ENCODE measurements at places on chromosomes 2 and 18.
A peak's percentile ranks its signal among the peaks of the same experiment; 100 is the strongest.

- DNase-seq, result no peak
Measured at GRCh38 chr2:46488389-46488788, 9.0 kb downstream of the TMEM247 start.

DNA sequence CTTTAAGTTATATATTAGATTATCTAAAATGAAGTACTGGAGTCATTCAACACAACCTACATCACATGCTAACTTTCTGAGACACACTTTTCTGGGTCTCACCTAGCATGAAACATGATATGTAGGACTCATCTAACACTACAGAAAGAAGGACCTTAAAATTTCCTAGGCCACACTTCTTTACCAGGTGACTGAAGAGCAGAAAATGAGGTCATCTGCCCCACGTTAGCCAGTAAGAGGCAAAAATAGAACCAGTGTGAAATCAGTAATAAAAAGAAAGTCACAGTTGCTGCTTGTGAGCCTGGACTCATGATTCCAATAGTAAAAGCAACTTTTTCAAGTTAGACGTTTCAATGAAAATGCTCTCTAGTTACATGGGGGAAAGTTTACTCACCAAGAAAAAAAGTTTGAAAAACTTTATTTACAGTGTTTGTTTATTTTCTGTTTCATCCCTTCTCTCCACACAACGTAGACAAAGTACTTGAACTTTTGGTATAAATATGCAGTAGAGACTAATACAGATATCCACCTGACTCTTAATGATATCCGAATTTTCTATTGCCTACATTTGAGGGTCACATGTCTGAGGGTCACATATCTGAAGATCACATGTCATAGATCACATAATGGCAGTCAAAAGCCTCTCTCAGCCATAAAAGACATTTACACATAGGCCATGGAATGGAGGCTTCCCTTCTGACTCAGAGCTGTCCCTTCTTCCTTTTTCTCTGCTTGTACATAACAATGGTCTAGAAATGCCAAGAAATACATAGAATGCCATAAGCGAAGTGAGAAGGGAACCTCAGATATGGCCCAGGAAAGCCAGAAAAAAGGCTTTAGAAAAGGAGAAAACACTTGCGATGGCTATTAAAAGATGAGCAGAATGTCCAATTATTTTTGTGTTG lies 362.9 kb downstream of the ZEB2 start:
- DNase-seq, result no peak

DNA sequence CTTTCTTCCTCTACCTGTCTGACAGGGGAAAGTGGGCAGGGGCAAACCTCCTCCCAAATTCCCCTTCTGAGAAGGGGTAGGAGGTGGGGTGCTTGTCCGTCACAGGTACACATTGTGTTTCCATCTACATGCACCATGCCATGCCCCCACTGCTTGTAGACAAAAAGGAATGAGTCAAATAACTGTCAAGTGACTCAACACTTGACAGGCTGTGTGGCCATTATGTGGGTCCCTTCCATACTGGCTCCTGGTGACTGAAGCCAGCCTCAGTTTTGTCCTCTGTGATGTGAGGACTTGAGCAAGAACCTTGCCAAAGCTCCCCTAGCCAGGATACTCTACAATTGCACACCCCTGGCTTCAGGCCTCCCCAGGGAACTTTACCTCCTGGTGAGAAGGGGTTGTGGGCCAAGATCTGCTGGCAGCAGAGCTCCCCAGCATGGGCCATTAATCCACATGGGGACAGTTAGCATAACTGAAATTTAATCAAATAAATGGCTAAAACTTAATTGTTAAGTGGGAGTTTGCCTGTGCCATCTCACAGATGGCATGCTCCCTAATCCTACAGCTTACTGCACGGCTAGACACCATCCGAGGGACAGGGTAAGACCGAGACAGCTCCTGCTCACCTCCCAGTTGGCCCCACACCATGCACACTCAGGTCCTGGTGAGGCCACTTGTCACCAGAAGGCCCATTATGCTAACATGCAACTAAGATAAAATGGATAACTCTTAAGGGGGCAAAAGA lies 140.2 kb downstream of the BCL11A start:
- no peak for DNase-seq

DNA sequence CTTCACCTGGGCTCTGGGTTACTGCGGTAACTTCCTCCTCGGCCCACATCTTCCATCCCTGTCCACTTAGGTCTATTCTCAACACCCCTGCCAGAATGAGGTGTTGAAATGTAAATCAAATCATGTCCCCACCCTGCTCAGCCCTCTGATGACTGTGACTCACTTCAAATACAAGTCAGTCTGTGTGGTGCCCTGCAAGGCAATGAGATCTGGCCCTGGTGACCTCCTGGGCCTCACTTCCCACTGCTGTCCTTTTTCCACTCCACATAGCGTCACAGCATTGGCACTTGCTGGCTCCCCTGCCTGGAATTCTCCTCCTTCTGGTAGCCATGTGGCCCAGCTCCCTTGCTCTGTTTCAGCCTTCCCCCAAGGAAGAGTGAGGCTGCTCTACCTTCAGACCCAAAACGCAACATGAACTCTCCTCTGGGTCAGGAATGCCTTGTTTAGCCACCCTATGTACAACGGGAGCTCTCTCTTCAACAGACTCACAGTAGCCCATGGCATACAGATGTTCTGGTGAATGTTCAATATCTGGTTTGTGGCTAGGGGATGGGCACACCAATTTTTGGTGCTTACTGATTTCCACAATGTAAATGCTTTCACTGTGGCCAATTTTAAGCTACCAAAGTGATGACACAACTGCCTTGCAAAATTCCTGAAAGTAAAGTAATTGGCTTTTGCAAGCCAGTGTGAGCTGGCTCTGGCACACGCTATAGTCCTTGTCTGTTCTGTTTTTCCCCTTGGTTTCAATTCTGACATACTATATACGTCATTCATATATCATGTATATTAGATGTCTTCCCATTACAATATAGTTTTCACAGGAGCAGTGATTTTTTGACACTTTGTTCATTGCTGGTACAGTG lies 550.3 kb upstream of the HS6ST1 start:
- no peak for DNase-seq

- DNase-seq, result peak; percentile 29
Measured at GRCh38 chr18:47953471-47953931, 23.0 kb upstream of the SMAD2 start.

- DNase-seq, result no peak
Measured at GRCh38 chr2:201807452-201807999, 1.2 kb downstream of the CDK15 start.

DNA sequence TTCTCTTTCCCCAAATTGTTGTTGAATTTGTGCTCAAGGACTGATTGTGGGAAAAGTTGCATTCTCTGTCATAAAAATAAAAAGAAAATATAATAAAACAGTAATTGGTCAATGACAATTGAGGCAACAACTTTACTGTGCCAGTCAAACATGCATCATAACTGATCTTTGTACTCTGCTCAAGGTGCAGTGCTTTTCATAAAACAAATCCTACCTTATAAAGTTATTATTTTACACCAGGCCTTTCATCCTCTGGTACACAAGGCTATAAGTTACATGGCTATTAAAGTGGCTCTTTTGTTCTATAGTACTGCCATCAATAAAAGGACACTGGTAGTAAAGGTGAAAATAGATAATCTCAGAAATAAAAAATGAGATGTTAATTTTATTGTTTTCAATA lies 761.9 kb downstream of the SATB2 start:
- DNase-seq, result no peak

GRCh38 chr2:11305338-11305737 lies 39.1 kb downstream of the ROCK2 start:
- no peak for DNase-seq

GRCh38 chr2:176768185-176768584 lies 444.4 kb upstream of the HNRNPA3 start:
- no peak for DNase-seq

GRCh38 chr2:201986463-201986735 lies 47.3 kb upstream of the FZD7 start:
- no peak for DNase-seq

GRCh38 chr18:49988733-49989132 lies 175.4 kb upstream of the ACAA2 start:
- DNase-seq, result no peak

DNA sequence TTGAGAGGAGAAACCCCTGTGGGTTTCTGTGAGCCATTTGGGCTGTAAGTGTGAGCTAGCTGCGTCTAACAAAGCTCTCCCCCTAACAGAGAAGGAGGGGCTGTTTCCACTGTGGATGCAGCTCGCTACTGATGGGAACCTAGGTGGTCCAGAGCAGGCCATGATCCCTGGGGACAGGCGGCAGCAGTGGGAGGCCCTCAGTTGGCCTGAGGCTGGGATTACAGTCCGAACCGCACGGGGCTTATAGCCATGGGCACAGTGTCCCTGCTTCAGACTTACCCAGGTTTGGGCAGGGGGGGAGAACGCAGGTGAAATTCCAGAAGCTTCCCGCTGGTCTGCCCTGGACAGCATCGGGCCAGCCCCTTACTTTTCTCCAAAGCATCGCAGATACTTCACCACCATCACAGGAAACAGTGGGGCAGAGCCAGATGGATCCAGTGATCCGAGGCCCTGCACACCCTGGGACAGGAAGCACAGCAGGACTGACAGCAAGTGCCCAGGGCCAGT lies 139.4 kb downstream of the SEPTIN10 start:
- no peak for DNase-seq

DNA sequence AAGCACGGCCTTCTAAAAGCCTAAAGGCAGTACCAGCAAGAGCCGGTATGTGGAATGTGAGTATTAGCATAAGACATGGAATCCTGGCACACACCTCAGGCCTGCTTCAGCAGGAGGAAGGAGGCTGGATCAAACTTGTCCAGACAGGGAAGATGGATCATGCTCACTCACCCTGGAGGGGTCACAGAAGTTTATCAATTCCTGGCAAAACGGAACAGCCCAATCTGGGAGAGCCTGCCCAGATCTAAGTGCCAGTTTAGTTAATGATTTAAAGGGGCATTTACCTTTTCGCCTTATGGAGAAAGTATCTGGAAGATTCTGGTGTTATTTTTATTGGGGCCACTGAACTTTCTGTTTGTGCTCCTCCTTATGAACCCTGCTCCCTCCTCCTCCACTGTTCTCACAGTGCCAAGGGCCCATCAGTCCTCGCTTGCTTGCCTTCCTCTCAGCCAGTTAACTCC lies 58.3 kb upstream of the NFE2L2 start:
- no peak for DNase-seq

- DNase-seq, result no peak
Measured at GRCh38 chr2:45466053-45466452, 145.0 kb downstream of the SRBD1 start.

- no peak for DNase-seq
Measured at GRCh38 chr2:200693836-200694470, 108.1 kb downstream of the AOX1 start.

- no peak for DNase-seq
Measured at GRCh38 chr2:117771969-117772630, 42.4 kb upstream of the DDX18 start.

- no peak for DNase-seq
Measured at GRCh38 chr18:58893388-58894099, 28.9 kb downstream of the ZNF532 start.

DNA sequence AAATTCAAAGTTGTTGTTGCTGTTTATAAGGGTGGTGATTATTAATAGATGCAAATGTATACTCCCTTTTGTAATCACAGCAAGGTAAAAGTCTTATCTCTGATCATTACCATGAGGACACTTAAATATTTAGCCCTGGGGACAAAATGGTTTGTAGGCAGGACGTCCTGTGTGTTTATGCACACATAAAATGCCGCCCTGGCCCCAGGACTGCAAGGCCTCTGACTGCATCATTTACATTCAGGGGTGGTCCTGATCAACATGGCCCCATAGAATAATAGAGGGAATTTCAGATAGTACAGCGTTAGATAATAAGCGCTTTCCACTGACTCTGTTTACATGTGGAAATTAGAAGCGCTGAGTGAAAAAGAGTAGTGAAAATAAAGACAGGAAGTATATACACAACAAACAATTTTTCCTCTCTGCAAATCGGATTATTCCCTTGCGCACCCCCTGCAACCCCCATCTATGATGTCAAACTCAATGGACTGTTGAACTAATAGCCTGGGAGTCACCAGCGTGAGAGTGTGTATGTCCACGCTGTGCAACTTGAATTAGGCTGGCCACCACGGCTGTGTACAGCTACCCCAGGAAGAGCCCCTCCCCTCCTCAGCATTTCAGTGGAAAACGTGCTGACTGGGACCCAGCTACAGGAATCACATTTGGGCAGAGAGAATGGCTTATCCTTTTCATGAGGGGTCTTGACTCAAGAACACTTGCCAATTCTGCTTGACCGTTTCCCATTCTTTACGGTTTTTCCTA lies 291.5 kb downstream of the SOX11 start:
- DNase-seq, result no peak

DNA sequence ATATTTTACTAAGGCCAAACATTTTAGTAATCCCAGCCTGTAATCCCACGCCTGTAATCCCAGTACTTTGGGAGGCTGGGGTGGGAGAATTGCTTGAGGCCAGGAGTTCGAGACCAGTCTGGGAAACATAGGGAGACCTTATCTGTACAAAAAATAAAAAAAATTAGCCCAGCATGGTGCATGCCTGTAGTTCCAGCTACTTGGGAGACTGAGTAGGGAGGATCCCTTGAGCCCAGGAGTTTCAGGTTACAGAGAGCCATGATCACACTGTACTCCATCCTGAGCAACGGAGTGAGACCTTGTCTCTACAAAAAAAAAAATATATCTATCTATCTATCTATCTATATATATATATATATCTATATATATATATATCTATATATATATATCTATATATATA lies 19.1 kb downstream of the KLHL23 start:
- no peak for DNase-seq

GRCh38 chr18:80238651-80239260 lies 8.6 kb downstream of the PARD6G start:
- DNase-seq, result no peak

DNA sequence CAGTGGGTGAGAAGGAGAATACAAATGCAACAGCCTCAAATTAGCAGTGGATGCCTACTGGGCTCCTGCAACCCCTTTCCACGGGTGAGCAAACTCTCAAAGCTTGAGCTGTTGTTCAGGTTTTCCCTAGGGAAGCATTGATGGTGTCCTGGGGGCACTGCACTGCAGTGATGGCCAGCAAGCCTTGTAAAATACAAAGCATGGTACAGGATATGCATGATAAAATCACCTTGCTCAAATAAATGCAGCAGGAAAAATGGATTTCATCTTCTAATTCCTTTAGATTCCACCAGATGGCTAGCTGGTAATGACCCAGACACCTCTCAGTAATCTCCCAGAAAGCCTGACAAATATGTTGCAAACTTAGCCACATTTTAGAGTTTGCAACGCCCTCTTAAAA lies 698.2 kb downstream of the TRIB2 start:
- no peak for DNase-seq

DNA sequence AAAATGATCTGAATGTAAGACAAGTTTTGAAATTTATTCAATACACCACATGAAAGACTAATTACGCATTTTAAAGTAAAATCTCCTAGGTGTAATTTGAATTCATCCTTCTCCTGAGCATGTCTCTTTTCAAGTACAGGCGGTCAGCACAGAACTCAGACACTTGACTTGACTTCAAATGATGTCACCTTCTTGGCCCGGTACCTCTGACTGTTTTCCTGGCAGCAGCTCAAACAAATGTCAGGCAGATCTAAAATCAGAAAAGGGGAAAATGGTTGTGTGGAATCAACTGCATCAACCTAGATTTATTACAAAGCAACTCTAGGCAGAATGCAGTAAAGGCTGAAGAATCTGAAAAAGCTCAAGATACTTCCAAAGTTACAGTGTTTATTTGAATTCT lies 11.4 kb upstream of the PROKR1 start:
- DNase-seq, result no peak
